ENCODE measurements at places on chromosomes 4 and X.

DNA sequence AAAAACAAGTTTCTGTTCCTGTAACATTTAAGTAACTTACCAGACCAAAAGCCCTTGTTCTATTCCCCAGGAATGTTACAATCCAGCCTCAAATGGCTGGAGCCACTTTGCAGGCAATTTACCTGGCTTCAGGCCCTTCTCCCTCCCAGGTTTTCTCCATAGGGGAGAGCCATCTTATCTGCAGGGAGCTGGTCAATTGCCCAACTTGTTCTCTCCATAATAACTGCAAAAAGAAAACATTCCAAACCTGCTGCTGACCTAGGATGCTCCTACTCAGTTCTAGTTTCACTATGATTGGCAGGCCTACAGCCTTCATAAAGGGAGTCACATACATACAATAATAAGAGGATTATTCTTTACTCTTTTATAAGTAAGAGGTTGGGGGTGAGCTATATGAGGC is 670.7 kb downstream of the PCDH7 start:
- no peak for DNase-seq

DNA sequence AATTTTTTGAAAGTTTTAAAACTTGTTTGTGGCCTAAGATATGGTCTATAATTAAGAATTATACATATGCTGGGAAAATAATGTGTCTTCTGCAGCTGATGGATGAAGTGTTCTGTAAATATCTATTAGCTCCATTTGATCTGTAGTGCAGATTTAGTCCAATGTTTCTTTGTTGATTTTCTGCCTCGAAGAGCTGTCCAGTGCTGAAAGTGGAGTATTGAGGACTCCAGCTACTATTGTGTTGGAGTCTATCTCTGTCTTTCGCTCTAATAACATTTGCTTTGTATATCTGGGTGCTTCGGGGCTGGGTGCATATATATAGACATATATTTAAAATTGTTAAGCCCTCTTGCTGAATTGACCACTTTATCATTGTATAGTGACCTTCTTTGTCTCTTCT is 2127.3 kb downstream of the PCDH7 start:
- no peak for DNase-seq

DNA sequence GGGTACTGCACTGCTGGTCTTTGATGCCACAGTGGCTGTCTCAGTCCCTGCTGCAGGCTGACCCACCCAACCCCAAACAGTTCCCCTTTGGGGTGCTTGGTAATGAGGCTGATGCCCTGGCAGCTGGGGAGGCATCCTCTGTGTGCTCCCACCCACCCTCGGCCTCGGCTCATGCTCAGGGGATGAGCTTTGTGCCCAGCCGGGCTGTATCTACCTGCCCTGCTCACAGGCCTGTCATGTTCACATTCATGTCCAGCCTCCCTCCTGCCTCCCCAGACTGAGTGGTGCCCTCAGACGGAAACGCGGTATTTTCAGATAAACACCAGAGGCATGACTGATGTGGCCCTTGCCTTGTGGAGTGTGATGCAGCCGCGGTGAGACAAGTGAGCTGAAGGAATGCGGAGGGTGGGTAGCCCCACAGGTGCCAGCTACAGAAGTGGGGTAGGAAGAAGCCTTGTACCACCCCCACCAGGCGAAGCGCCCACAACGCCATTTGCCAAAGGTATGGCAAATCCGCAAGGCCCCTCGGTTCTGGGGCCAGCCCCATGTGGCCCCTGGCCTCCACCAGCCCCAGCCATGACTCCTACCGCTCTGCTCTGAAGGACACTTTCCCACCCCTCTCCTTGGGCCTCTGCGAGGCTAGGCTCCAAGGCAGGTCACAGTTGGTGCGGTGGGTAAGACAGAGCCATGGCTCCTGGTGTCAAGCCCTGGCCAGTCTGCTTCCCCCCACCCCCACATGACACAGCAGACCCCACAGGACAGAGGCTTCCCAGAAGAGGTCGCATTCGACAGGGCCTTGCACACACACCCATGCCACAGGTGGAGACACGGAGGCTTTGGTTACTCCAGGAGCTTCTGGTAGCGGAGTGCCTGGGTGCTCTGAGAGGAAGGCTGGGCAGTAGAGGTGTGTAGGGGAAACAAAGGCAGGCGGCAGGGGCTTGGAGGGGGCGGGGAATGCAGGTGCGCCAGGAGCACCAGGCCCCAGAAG is 1.8 kb upstream of the RENBP start:
- no peak for DNase-seq

DNA sequence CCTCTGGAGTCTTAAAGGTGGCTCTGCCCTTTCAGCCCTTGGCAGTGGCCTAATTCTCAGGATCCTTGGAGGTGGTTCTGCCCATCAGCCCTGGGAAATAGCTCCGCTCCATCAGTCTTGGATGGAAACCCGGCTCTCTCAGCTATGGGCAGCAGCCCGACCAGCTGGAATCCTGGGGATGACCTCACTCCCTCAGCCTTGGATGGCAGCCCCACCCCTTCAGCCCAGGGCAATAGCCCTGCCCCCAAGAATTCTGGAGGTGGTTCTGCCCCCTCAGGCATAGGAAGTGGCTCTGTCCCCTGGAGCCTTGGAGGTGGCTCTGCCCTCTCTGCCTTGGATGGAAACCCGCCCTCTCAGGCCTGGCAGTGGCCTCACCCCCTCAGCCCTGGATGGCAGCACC is 127.7 kb downstream of the RBMX2 start:
- DNase-seq: no peak

DNA sequence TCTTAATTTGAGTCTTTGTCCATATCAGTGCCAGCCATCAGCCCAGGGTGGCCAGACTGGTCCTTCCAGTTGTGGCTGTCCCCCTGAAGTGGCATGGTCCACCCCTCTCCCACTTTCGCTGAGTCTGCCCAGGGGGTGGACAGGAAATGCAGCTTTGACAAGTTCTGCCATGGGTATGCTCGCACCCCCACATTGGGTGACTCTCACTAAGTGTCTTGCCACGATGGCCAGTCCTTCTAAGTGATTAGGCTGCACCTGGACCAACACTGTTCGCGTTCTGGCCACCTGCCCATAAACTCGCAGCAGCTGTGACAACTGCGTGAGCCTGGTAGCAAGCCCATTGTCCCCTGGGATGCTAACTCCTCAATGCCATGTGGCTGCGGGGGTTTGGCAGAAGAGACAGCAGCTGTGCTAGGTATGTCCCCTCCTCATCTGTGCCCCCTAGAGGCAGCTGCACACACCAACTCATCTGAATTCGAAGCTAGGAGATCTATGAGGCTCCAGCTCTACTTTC is 10.0 kb upstream of the LNX1 start:
- no peak for DNase-seq

DNA sequence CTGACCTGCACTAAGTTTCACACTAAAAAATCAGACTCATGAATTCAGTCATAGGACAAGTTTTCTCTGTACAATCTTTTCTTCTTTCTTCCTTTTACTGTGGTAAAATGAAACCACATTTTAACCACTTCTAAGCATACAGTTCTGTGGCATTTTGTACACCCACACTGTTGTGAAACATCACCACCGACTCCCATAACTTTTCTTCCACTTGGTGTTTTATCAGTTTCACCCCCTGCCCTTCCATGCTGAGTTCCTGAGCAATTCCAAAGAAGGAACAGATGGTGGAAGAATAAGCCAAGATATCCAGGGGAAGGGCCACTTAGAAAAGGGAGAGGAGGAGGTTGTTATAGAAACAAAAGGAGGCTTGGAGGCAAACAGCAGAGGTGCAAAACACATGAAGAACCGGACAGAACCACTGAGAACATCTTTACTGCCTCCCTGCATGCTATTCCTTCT is 22.6 kb downstream of the SLC25A4 start:
- DNase-seq: no peak

DNA sequence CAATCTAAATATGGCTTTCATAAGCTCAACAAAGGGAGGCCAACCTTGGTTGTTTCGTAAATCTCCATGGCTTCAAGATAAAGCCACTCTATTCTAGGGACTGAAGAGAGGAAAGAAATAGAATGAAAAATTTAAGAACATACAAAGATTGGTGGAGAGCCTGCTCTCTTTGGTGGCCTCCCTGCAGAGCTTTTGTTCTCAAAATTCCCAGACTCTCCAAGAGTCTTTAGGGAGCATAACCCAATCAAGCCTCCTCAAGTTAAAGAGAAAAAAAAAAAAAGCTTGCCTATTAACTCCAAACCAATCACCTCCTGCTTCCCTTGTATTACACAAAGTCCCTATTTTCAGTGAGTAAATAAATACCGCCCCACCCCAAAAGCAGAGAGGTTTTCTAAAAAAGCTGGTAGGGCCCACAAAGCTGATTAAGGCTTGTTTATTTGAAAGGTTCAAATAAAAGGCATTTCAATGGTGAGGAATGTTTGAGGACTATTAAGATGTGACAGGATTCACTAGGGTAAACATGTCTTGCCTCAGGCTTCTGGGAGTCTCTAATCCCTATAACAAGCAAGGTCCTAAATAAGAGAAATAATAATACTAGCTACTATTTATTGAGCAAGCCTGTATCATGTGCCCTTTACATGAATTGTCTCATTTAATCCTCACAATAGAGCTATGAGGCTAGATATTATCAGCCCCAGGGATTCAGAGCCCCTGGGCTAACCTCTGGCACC is 71.6 kb downstream of the GPC3 start:
- no peak for DNase-seq

- no peak for DNase-seq
These were observed 33.9 kb downstream of the NBDY start for GRCh38 chrX:56762707-56763555.

GRCh38 chrX:16695079-16695676 is 17.3 kb downstream of the CTPS2 start:
- DNase-seq: peak; percentile 21

DNA sequence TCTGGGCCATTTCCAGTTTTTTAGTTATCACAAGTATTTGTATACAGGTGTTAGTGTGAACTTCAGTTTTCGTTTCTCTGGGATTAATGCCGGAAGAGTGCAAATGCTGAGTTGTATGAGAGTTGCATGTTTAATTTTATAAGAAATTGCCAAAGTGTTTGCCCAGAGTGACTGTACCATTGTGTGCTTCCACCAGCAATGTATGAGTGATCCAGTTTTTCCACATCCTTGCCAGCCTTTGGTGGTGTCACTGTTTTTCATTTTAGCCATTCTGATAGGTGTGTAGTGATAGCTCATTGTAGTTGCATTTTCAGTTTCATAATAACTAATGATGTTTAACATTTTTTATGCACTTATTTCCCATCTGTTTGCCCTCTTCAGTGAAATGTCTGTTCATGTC is 18.4 kb downstream of the PLS3 start:
- no peak for DNase-seq

DNA sequence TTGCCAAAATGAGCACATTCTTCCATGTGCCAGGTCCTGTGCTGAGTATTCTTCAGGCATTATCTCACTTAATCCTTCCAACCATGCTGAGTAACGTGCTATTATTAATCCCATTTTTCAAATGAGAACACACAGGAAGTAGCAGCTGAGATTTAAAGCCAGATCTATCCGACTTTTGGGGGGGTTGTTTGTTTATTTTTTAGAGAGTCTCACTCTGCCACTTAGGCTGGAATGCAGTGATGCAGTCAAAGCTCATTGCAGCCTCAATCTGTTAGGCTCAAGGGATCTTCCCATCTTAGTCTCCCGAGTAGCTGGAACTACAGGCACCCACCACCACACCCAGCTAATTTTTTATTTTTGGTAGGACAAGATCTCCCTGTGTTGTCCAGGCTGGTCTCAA is 55.5 kb upstream of the TRIM2 start:
- DNase-seq: no peak

DNA sequence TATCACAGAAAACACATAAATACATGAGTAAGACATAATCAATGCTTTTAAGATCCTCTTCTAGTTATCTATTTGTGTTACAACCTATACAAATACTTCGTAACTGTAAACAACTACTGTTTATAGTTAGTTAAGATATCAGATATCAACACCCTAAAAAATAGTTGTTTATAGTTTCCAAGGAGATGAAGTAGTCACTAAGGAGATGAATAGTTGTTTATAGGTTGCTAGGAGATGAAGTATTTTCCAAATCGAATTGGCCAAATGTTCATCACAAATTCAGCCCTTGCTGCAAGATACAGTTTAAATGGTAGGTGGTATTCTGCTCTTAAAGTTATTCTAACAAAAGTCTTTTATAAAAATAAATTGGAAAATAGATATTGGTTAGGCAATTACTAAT is 618.2 kb upstream of the PCDH10 start:
- DNase-seq: no peak

DNA sequence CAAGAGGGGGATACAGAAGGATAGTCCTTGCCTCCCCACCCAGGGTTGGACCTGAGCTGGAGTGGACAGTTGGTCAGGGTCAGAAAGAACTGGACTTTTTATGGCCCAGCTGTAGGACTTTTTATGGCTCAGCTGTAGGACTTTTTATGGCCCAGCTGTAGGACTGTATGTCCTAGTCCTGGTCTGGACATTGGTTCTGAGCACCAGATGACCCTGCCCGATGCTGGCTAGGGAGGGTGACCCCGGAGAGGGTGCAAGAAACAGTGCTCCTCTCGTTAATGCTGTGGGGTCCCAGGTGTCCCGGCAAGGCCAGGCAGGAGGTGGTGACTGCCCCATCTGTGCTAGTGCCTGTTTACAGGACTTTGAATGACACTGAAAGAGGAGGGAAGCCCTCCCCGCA is 2.0 kb upstream of the LETM1 start:
- no peak for DNase-seq

GRCh38 chr4:176794151-176794550 is 1.4 kb upstream of the VEGFC start:
- no peak for DNase-seq
